ENCODE measurements at places on chromosomes 2 and 18.
A peak's percentile ranks its signal among the peaks of the same experiment; 100 is the strongest.

DNA sequence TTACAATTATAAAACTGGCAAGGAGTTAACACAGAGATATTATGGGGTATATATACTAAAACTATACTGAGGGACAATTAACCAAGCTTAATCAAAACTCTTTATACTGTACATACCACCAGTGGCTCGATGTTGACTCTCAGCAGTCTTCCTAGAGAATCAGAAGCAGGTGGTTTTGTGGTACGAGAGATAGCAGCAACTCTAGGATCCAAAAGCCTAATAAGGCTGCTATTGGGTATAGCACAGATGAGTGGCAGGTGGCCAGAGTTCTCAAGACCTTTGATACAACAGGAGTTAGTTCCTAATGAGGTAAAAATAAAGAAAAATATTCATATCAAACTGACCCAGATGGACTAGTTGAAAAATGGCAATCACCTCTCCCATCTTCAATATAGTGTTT lies 45.5 kb upstream of the COL5A2 start:
- DNase-seq, result no peak
- no peak overlapping the region for H3K4me3 ChIP-seq
- H3K4me1 ChIP-seq, result no peaks in the 10 kb centered on the region
- no peaks in the 10 kb centered on the region for H3K36me3 ChIP-seq
- no peak overlapping the region for H3K27ac ChIP-seq

DNA sequence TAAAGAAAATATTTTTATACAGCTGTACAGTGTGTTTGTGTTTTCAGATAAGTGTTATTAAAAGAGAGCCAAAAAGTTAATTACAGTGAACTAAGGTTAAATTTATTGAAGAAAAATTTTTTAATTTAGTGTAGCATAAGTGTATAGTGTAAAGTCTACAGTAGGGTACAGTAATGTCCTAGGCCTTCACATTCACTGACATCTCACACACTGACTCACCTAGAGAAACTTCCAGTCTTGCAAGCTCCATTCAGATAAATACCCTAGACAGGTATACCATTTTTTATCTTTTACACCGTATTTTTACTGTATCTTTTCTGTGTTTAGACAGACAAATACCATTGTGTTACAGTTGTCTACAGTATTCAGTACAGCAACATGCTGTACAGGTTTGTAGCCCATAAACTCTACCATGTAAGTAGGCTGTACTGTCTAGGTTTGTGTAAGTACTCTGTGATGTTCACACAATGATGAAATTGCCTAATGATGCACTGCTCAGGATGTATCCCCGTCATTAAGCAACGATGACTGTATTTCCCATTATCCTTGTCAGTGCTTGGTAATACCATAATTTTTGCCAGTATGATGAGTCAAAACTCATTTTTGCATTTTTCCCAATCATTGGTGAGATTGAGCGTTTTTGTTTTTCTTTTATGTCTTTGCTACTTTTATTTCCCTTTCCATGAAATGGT lies 48.2 kb upstream of the B3GNT2 start:
- no peak for DNase-seq
- no peak overlapping the region for H3K27ac ChIP-seq
- no peak overlapping the region for H3K4me3 ChIP-seq
- no peaks in the 10 kb centered on the region for H3K36me3 ChIP-seq
- no peaks in the 10 kb centered on the region for H3K27me3 ChIP-seq

DNA sequence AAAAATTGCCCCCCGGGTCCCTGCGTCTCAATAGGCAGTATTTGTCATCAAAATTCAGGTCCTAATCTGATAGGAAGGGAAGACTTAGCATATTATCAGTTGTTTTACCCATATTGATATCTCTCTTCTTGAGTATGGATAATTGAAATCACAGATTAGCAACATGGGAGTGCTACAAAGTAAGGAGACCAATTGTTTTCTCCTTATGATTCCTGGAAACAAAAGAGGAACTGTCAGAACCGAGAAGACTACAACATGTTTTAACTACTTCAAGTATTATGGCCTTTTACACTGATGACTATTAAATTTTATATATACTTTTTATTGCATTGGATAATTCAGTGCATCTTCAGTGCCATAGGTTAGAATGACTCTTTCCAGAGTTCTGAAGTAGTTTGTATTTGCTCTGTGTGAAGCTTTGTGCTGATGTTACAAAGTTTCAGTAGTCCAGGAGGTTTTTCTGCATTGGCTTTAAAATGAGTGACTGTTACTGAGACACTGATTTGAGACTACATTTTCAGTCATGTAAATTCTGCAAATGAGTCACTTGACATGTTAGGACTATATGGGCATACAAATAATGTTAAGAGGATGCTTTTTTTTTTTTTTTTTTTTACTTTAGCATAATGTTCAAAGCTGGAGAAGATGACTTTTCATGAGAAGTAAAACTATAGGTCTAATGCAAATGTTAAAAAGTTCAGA lies 19.7 kb upstream of the TLK1 start:
- H3K36me3 ChIP-seq, result no peaks in the 10 kb centered on the region
- H3K27ac ChIP-seq, result no peak overlapping the region
- H3K27me3 ChIP-seq, result no peaks in the 10 kb centered on the region
- H3K4me3 ChIP-seq, result no peak overlapping the region

DNA sequence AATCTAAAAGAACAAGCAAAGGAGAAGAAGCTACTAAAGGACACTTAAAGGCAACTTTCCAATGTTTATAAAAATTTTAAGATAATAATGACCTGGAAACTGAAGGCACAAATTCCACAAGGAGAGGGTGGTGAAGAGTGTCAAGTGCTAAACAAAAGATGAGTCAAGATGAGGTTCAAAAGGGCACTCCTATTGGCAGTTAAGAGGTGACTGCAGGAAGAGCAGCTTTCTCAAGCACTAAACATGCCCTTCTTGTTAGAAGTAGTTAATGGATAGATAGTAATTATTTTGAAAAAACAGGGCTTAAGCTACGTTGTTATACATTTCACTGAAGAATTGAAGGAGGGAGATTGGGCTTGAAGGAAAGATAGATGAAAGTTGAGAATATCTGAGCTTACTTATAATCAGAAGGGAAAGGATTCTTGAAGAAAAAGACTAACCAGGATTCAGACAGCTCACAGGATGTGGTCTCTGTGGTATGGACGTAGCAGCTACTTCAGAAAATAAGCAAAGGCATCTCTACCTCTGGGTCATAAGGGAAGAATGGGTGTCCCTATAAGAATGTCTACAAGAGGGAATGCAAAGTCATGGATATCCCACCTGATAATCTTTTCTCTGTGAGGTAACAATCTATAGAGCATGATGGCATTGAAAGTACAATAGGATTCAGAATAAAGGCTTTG lies 454.7 kb upstream of the SLC39A10 start:
- no peaks in the 10 kb centered on the region for H3K4me1 ChIP-seq
- no peaks in the 10 kb centered on the region for H3K27me3 ChIP-seq

DNA sequence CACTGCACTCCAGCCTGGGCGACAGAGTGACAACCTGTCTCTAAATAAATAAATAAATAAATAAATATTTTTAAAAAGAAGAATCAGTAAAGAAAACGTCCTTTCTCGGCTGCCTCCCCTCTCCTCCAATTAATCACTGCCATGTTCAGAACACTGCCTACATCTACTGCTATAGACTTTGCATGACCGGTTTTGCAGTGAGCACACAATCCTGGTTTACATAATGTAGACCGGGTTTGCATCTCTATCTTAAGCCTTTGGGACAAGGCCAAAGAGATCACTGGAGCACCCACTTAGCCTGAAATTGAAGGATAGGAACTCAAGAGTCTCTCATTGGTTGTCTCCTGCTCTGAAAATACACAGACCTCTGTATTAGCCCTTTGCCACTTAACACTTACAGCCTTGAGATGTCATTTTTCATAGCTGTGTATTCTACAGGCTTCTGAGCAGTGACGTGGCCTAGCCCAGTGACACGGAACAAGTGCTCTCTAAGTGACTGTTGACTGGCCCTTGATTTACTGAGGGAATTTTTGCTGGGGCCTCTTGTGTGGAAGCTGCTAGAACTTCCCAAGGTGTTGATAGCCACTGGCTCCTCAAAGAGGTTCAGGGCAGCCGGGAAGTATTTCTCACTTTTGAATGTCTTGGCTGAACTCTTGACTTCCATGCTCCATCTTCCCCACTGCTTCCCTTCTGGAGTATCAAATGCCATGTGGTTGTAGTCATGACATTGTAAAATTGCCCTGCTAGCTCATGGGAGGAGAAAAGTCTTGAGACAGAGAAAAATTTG lies 45.3 kb upstream of the CCBE1 start:
- no peak overlapping the region for H3K4me3 ChIP-seq
- no peak for DNase-seq
- no peaks in the 10 kb centered on the region for H3K27me3 ChIP-seq
- no peaks in the 10 kb centered on the region for H3K4me1 ChIP-seq

- H3K27ac ChIP-seq, result no peak within 1 kb of the TSS
- peaks cover 11% of the 10 kb centered on the region for H3K4me1 ChIP-seq
- no peaks in the 10 kb centered on the region for H3K27me3 ChIP-seq
- no peaks in the 10 kb centered on the region for H3K36me3 ChIP-seq
- peak; percentile 52 for DNase-seq
Measured at GRCh38 chr2:98086491-98087446, at the start of gene VWA3B. Gene VWA3B (plus strand): TSS chr2:98087167. CDS start chr2:98093093, 5,926 bp downstream.

DNA sequence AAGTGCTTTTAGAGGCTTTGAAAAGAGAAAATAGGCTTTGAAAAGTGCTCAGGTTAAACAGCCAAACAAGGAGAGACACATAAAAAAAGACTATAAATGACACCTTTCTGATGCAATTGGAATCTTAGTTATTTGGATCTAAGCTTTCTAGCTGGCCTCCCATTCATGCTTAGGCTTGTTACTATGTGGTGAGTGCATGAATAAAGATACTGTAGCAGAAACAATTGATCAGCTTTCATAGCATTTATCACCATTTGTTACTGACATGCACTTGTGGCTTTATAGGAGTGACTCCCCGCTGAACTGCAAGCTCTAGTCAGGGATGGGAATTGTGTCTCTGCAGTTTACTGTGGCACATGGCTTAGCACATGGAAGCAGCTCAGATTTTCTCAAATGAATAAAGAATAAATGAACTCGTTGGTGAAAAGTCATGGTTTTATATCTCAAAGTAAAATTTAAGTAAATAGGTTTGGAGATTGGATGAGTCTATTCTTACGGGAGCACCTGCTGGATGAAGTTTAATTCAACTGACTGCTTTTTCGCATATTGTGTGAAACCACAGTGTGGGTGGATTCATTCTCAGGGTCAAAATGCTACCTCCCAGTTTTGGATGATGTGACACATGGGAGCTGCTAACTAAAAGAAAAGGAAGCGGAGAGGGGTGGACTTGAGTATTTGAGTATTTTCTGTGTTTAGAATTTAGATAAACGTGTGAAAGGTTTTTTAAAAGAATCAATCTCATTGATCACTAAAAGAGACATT lies 91.1 kb upstream of the NOL4 start:
- H3K4me1 ChIP-seq, result no peaks in the 10 kb centered on the region
- no peaks in the 10 kb centered on the region for H3K27me3 ChIP-seq
- no peak overlapping the region for H3K27ac ChIP-seq
- no peaks in the 10 kb centered on the region for H3K36me3 ChIP-seq
- no peak for DNase-seq

DNA sequence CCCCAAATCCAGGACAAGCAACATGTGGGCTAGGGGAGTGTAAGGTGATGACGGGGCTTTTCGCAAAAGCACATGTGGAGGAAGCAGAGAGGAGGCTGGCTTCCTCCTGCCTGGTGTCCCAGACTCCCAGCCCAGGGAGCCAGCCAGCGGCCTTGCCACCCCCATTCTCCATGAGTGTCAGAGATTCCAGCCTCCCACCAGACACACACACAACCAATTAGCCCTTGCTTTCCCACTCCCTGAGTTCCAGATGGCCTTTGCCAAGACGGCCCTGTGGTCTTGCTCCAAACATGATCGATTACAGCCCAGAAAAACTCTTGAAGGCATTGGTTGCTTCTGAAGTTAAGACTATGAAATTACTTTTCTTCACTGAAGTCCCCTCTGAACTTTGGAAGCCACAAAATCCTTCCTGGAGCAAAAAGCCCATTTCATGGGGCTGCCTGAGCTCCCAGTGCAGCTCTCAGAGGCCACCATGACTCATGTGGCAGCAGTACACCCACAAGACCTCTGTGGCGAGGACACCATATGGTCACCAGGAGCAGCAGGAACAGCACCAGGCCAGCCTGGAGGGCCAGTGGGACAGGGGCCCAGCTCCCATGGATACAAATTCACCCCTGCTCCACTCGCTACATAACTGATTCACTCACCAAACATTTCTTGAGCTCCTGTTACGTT lies 69.1 kb upstream of the PID1 start:
- DNase-seq, result no peak
- no peaks in the 10 kb centered on the region for H3K36me3 ChIP-seq
- no peak overlapping the region for H3K27ac ChIP-seq
- H3K4me3 ChIP-seq, result no peak overlapping the region
- no peaks in the 10 kb centered on the region for H3K4me1 ChIP-seq
- no peaks in the 10 kb centered on the region for H3K27me3 ChIP-seq

- no peaks in the 10 kb centered on the region for H3K27me3 ChIP-seq
- no peaks in the 10 kb centered on the region for H3K36me3 ChIP-seq
- H3K27ac ChIP-seq, result no peak overlapping the region
Measured at GRCh38 chr2:81648370-81648769, 1343.8 kb upstream of the LRRTM1 start.

DNA sequence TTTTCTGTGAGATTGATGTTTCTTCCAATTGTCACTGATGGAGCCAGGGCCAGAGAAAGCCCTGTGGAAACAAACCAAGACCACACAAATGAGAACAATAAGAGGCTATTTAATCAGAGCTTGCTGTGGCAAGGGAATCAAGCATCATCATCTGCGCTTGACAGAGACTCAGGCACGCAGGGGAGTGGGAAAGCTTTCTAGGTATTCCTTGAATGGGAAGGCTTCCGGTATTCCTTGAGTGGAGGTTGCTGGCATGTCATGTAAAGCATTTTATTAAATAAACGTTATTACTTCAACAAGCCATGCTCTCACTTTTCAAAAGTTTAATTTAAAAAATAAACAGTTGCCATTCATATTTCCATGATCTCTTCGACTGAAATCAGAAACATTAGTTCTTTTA lies 194.6 kb upstream of the SYT4 start:
- H3K27me3 ChIP-seq, result no peaks in the 10 kb centered on the region
- no peak overlapping the region for H3K4me3 ChIP-seq
- no peaks in the 10 kb centered on the region for H3K36me3 ChIP-seq
- no peaks in the 10 kb centered on the region for H3K4me1 ChIP-seq

DNA sequence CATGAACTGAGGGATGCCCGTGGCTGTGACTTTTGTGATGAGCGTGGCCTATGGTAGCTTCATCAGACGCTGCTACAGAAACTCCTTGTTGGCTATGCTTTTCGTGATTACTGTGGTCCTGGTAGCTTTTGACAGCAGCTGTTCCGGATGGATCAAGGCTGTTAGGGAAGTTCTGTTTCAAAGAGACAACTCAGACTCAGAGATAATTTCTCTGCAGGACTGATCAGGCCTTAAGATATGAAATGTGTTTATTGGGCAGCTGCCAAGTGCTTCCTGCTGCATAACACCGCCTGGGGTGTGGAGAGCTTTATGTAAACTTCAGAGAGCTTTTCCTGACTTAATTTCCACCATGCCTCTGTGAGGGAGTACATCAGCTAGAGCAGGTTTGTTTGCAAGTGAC lies 243.8 kb downstream of the TSN start:
- peaks cover 12% of the 10 kb centered on the region for H3K4me1 ChIP-seq
- DNase-seq, result no peak
- no peak overlapping the region for H3K27ac ChIP-seq
- H3K4me3 ChIP-seq, result no peak overlapping the region

- no peaks in the 10 kb centered on the region for H3K36me3 ChIP-seq
- no peaks in the 10 kb centered on the region for H3K27me3 ChIP-seq
- H3K27ac ChIP-seq, result no peak overlapping the region
- no peaks in the 10 kb centered on the region for H3K4me1 ChIP-seq
Measured at GRCh38 chr2:55887351-55887750, 36.2 kb downstream of the EFEMP1 start.
